ENCODE measurements at places on chromosomes 4 and X.

DNA sequence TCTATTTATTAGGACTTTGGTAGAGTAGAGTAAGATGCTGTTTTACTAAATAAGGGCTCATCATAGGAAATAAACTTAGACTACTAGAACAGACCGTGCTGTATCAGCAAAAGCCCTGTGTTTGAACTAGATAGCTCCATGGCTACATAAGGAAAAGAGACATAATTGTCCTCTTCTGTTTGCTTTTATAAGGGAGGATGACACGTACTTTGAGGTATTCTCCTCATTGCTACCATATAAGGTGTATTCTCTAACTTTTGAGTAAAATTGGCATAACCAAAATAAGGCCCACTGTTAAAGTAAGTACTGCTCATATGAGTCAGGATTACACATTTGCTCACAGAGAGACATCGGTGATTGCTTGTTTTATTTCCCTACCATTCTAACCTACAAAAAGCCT is 64.3 kb downstream of the PDLIM5 start:
- DNase-seq = no peak

DNA sequence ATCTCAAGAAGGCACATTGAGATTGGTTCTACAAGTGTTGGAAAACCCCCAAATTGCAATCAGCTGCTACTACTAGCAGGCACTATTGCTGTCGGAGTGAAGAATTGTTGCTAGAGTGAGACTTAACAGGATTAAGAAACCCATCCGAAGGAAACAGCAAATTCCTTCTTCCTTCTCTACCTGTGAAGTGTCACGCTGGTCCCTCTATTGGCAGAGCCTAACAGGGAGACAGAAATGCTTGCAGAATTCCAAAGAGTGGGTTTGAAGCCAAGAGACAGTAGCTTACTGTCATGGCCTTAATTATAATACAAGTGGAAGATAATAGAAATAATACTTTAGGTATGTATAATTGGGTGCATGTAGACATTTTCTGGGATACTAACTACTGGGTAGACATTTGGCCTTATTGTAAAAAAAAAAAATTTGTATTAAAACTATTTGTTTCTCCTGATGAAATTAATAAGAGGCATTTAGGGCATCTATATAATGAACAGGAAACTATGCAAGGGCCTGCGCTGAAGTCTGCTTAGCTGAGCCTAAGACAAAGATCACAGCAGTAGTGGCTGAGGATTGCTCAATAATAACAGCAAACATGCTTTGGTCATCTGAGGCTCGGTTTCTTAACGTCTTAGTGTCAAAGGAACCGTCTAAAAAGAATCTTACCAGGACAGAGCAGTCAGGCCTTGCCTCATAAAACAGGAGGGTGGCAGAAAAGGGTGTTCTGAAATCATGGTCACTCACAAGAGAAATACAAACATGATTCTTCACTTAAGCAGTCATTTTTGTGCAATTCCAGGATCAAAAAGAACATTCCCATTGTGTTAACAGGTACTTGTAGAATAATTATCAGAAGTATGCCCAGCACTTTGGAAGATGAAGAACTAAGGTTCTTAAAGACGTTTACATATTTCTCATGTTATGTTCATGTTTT is 40.8 kb downstream of the FAM241A start:
- no peak for DNase-seq

DNA sequence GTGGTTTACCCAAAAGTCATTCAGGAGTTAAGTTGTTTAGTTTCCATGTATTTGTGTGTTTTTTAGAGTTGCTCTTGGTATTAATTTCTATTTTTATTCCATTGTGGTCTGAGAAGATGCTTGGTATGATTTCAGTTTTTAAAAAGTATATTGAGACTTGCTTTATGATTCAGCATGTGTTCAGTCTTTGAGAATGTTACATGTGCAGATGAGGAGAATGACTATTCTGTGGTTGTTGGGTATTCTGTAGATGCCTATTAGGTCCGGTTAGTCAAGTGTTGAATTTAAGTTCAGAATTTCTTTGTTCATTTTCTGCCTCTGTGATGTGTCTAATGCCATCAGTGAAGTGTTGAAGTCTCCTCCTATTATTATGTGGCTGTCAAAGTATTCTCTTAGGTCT is 249.4 kb downstream of the ARHGAP10 start:
- no peak for DNase-seq

DNA sequence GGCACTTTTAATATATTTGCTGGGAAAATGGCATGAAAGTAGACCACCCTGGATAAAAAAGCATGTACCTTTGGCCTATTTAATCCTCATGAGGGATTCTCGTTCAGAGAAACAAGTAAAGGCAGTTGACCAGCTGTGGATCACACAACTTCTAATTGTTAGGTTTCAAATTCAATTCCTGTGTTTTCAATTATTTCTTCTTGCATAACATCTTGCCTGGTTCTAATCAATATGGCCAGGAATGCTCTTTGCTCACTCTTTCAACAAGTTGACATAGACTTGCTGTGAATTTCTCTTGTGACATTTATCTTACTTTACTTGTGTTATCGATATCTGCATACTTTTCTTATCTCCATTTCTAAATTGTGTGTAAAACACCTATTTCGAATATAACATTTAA is 211.8 kb downstream of the SLC7A11 start:
- DNase-seq = no peak

DNA sequence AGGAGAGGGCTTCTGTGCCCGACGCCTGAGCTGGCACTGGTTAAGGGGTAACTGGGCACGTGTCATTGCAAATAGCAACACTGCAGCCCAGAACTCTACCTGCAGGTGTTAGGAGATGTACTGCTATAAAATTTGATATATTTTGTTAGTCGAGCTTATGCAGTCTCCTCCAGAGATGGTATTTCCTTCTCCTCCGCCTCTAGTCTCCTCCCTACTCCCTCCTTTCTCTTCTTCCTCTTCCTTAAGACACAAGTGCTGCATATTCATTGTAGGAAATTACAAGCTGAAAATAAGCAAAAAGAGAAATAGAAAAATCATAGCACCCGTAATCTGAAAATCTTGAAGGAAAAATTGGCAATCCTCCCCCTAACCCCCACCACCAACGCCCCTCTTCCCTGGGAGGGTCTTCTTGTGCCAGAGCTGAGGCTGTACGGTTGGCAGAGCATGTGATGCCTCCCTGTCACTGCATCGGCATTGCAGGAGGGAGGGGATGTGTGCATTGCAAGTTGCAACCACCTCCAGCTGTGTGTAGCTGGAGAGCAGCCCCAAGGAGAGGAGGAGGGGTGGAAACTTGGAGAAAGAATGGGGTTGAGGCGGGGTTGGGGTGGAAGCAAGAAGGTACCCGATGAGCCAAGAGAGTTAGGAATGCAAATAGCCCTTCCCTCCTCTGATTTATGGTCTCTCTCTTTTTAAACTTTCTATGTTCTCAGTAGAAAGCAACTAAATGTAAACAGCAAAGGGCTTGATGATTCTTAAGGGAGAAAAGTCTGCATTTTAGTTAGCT is 48.3 kb upstream of the MND1 start:
- DNase-seq = no peak

DNA sequence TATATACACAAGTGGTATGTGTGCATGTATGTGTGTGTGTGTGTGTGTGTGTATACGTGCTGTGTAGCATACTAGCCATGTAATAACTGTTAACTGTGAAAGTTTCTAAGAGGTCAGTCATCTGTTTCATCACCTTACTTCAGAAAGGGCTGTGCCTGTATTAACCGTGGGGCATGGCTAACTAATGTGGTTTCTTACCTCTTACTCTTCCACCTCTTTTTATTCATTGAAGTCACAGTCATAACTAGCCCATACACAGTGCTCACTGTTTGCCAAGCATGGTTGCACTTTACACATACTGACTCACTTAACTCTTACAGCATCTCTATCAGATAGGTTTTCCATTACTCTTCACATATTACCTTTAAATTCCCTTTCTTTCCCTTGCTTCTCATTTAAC is 23.7 kb upstream of the LRAT start:
- no peak for DNase-seq

DNA sequence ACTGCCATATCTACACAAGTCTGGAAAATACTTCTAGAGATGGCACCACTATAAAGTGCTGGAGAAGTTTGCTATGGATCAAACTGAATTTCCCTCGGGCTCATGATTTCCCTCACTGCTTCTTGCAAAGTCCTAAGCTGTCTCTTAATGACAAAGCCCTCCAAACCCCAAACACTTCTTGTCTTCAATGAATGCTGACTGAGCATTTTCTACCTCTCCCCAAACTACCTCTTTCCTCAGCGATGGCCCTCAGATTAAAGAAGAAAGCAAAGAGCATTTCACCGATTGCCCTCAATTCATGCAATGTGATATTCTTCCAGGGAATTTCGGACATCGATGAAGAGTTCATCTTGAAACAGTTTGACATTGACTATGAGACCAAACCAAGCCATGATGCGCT is 19.7 kb downstream of the FAM47E start:
- DNase-seq = no peak

DNA sequence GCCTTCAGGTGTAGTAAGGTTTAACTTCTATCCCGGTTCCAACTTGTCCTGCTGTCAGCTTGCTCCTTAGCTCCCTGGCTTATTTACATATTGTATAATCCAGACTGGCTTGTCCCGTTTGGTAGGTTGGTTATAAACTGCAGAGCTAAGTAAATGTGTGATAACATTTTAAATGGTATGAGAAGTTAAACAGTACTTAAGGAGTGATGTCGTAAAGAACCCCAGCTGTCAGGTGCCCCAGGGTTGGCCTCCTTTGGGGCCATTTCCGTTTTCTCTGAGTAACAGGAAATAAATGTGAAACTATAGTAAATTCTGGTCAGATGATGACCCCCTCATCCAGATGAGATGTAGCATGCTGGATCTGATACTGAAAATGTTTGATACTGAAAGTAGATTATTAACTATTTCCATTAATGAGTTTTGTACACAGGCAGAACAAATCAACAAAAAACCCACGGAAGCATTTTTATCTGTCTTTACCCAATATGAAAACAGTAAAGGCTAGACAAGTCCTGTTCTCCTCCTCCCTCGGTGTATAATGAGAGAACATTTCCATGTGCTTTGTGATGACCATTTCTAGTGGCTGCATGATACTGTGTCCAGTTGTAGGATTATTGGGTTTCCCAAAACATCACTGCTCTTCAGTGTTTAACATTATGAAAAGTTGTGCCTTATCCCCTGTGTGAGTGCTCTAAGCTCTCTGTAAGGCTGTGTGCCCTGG is 22.4 kb downstream of the GAB1 start:
- DNase-seq = no peak

DNA sequence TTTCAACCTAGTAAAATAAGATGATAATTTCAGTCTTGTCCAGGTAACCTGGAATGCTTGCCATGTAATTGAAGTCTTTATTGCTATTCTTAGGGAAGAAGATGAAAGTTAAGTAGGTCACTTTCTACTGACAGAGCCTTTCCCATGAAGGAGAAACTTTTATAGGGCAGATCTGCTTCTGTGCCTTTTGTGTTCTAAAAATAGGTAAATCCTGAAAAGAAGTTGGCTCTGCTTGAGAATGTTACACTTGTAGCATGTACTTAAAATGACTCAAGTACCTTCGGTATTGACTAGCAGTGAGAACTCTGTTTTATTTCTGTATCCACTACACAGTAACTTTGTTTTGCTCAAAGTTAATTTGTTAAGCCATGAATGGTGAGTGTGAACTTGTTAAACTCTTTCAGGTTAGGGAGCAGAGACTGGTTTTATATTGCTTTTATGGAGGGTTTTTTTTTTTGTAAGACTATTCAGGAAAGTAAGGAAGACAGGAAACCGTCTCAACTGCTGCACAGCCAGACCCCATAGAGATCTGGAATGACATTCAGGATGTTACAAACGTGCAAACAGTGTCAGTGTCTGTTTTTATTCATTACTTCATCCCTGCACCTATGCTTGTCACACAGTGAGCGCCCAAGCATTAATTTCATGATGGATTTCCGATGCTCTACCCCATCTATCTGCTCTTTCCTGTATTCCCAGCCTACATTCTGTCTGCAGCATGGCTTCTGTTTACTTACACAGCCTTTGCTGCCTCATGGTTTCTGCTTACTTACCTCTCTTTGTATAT is 53.0 kb downstream of the SEPTIN11 start:
- no peak for DNase-seq

GRCh38 chr4:153038623-153039311 is 102.6 kb downstream of the FHDC1 start:
- DNase-seq = no peak

GRCh38 chr4:145812919-145813318 is 125.7 kb downstream of the ZNF827 start:
- DNase-seq = no peak

DNA sequence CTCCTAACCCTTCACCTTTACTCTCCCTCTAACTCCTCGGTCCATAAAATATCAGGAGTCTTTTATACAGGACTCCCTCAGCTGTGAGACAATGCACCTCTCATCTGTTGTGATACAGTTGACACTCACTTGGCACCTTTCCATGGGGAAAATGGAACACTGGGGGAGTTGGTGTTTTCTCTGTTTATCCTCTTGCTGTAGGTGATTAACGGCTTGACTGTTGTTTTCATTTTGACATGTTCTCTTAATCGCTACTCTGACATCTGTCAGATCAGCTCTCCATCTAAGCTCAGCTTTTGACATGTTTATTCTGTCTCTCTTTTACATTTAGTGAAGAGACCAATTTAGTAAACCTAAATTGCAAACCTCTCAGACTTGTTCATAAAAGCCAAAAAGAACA is 604.8 kb downstream of the TRAM1L1 start:
- DNase-seq = no peak

- DNase-seq = no peak
Observed at GRCh38 chr4:5958199-5958735, 60.0 kb downstream of the C4orf50 start.

DNA sequence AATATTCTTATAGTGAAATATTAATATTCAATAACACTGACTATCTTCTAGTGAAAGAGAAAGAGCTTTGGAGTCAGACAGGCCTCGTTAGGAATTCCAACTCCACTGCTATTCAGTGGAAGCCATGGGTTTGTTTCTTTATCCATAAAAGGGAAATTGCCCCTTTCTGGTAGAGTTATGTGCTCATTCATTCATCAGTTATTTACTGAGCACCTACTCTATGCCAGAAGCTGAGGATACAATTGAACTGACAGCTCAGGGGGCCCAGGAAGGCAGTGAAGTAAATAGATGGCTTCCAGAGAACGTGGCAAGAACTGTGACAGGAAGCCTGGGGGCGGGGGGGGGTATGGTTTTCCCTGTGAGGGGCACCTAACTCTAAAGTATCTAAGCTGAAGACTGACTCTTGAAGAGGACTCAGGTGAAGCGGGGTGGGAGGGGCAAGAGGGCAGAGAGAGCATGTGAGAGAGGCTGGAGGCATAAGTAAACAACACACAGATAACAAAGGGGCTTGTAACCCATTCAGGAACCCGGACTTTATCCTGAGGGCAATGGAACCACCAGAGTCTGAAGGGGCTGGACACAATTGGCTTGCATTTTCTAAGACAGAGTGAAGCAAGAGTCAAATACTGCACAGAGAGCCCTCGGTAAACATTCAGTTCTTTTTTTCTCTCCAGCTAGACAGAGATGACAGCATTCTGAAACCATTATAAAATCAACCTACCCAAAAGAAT is 20.3 kb downstream of the ANXA5 start:
- no peak for DNase-seq

- no peak for DNase-seq
Observed at GRCh38 chr4:105641845-105642244, 66.6 kb downstream of the INTS12 start.

DNA sequence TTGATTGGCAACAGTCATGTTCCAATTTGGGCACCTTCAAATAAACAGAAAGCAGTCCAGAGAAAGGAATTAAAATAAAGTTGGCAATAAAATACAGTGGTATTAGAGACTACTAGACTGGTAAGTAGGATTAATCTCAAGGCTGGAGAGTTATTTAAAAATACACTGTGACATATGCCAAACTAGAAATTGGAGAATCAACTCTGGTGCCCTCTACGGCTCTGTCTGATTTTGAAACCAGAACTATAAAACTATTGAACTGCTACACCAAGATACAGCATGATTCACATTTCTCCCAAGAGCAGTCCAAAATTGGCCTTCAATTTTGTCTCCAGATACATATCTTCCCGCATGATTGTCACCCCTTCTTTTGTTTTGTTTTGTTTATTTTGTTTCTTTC is 78.7 kb upstream of the FAM47B start:
- DNase-seq = no peak

All from neuronal stem cell (in vitro differentiated cells).